SK-N-SH treated with all-trans-retinoic acid at 6 μM for 48 hours (cell line): ENCODE measurements at places on chromosomes 5 and 9.

DNA sequence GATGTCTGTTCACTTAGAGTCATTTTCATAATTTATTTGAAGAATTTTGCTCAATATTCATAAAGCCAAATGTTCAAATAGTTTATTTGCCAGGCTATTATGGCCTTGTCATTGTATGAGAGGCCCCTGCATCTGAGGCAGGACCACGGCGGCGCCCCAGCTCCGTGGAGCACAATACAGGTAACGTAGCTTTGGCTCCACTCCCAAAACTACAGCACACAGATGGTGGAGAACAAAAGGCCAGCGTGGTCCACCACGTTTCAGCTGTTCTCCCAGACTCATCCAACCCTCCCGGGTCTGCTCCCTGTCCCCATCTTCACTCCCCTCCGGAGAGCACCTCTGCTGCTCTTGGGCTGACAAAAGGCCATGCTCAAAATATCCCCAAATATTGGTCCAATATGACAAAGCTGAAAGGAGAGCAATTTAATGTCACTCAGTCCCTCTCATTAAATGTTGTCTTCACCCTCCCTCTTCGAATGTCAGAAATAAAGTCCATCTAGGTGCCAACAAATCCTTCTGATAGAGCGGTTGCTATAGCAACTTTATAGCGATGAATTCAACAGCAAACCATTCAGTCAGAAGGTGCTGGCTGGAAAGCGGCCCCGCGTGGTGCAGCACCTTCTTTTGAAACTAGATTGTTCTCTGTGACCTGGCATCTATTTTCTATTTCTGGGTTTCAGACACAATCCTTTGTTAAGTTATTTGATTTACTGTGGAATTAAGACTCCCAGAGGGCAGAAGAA lies 504.3 kb downstream of the ARHGEF28 start:
- ATAC-seq, result no peak

DNA sequence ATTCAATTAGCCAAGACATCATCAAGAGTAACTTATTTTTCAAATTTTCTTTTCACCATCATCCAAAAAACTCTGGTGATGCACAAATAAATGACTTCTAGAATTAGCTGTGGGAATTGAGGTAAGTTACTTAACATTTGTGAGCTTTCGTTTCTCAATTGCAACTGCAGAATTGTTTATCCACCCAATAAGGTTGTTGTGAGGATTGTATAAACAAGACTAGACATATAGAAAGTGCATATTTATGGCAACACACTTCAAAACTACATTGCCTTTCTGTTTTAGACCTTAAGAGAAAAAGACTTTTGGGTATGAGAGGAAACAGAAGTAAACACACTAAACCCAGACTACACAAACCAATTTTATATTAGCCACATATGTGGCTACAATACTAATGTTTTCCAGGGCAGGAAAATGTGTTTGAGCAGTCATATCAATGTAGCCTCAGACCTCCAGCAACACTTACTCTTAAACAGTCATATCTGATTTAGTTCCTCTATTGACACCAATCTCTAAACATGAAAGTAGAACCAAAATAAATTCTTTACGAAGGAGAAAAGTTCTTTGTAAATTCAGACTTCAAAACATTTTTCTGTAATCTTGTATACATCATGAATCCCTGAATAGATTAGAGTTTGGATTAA lies 488.0 kb upstream of the CYLC2 start:
- no peak for ATAC-seq

- ATAC-seq, result peak; percentile 51; the same call in 1 of the 3 replicates
These were observed 29.0 kb upstream of the CDKN2B start for GRCh38 chr9:22037954-22038690.

DNA sequence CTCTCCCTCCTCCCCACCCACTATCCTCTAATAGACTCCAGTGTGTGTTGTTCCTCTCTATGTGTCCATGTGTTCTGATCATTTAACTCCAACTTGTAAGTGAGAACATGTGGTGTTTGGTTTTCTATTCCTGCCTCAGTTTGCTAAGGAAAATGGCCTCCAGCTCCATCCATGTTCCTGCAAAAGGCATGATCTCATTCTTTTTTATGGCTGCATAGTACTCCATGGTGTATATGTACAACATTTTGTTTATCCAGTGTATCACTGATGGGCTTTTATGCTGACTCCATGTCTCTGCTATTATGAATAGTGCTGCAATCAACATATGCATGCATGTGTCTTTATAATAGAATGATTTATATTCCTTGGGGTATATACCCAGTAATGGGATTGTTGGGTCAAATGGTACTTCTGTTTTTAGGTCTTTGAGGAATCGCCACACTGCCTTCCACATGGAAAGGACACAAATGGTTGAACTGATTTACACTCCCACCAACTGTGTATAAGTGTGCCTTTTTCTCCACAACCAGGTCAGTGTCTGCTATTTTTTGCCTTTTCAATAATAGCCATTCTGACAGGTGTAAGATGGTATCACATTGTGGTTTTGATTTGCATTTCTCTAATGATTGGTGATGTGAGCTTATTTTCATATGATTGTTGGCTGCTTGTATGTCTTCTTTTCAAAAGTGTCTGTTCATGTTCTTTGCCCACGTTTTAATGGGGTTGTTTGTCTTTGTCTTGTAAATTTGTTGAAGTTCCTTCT lies 96.5 kb upstream of the DAB2 start:
- ATAC-seq, result no peak

DNA sequence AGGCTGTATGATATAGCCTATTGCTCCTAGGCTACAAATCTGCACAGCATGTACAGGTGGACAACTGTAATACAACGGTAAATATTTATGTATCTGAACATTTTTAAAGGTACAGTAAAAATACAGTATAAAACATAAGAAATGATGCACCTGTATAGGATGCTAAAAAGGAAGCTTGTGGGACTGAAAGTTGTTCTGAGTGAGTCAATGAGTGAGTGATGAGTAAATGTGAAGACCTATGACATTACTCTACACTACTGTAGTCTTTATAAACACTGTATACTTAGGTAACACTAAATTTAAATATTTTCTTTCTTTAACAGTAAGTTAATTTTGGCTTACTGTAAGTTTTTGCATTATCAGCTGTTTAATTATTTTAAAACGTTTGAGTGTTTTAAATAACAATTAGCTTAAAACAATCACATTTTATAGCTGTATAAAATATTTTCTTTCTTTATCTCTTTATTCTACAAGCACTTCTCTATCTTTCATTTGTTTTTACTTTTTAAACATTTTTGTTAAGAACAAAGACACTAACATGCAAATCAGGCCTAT lies 28.1 kb downstream of the CDH18 start:
- ATAC-seq, result no peak

DNA sequence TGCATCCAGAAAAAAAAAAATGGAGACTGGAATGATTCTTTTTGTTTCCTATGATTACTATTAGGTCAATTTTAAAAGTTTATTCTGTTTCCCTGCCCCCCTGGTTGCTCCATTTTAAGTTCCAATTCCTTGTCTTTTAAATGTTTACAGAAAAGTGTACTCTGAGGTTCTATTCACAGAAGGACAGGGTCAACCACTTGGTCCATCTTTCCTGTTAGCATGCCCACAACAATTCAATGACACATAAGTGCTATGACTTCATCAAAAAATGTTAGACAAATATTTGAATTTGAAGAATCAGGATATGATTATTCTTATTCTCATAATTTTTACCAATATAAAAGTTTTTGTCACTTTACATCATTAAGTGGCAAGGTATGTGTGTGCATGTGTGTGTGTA lies 123.7 kb downstream of the PDE4D start:
- no peak for ATAC-seq

DNA sequence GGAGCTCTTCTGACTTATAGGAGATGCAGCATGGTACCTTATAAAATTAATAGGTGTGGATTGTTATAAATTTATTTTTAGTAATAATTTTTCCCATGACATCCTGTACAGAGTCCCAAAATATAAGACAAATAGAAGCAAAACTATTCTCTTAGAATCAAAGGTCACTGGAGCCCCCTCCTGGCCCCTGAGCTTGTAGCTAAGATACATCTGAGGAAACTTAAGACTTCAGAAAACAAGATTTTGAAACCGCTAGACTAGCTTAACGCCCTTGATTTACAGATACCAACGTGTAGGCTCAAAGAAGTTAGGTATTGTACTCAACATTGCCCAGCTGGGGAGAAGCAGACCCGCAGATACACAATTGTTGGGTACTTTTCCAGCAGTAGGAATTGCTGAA lies 45.7 kb upstream of the KCNN2 start:
- ATAC-seq, result no peak

DNA sequence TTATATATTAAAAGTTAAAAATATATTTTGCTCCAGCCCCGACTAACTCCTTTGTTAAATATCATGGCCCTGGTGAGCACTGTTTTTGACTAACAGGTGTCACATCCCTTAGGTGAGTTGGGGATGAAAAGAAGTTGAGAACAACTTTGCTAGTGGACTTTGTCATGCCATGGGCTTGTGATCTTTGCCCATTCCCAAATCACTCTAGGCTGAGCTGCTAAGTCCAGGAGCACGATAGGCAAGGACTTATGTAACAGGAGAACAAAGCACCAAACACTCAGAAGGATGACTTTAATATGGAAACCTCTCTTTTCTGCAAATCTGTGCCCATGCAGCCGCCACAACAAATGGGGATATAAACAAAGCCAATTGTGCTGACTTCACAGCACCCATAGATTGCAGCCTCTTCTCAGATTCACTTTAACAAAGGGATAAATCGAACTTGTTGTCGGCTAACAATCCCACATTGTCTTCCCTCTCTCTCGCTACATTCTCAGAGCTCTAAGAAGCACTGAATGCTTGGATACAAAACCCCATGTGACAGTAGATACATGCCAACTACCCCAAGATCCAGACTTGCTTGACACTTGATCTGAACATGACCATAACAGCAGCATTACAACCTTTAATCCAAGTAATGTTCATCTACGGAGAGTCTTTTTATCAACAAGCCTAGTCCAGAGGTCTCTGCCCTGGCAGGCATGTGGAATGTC lies 86.8 kb upstream of the CD180 start:
- no peak for ATAC-seq

- ATAC-seq, result peak; percentile 56; the same call in 1 of the 3 replicates
These were observed 1096.3 kb upstream of the DMAC1 start for GRCh38 chr9:8895861-8896224.

GRCh38 chr5:113294311-113295110 lies 140.3 kb downstream of the TSSK1B start:
- ATAC-seq, result peak; percentile 94

DNA sequence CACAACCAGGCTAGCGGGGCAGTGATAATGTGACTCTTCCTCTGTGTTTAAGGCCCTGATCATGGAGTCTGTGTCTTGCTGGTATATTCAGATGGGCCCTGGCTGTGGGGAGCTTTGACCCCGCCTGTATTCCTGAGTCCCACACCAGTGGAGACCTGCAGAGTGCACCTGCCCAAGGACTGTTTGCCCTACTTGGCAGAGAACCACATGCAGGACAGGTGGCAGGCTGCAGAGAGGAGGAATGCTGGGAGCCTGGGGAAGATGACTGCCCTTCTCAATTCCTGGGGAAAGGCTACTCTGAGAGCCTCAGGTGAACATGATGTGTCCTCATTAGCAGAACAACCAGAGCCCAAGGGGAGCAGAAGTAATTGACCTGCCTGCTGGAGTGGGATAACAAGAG lies 36.2 kb downstream of the IARS1 start:
- no peak for ATAC-seq

DNA sequence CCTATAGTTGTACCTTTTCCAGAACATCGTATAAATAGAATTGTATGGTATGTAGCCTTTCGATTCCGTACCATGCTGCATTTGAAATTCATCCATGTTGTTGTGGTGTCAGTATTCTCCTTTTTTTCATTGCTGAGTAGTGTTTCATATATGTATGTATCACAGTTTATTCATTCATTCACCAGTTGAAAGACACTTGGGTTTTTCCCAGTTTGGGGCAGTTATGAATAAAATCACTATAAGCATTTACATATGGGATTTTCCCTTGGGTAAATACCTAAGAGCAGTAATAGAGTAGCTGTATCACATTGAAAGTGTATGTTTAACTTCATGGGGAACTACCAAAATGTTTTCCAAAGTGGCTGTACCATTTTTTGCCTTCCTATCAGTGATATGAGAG lies 16.1 kb upstream of the FKTN start:
- no peak for ATAC-seq

DNA sequence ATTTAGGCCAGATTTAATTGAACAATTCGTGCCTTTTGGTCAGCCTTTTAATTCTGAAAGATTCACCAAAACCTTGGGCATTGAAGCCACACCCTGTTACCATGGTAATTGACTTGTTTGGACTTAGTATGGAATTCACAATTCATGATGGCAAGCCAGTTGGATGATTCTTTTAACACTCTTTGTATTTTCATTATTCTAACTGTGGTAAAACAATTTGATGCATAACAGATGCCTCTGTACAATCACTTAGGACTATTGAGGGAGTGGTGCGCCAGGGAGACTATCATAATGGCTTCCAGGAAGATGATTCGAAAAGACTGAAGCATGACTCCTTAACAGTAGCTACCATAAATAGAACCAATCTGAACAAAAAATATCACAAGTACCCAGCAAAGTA lies 381.1 kb upstream of the ADAMTS16 start:
- ATAC-seq, result no peak

GRCh38 chr9:134870301-134870694 lies 10.3 kb upstream of the FCN2 start:
- no peak for ATAC-seq

GRCh38 chr5:142777850-142778249 lies 7.7 kb downstream of the ARHGAP26 start:
- no peak; the same call in 2 of the 3 replicates for ATAC-seq

DNA sequence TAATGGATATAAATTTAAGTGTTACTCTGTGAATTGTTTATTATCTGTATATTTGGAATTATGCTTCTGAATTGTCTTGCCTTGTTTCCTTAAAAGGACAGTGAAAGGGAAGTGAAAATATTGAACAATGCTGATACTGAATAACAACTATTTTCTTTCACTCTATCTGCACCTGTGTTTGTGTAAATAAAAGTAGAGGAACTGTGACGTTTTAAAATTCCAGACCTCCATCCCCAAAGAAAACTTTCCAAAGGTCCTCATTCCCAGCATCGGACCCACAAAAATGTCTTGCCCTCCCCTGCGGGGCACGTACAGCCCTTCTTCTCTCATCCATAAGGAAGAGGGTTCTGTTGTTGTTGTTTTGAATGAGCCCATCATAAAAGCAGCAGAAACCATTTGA lies 100.0 kb downstream of the NLN start:
- ATAC-seq, result no peak

- ATAC-seq, result no peak
These were observed 18.6 kb upstream of the SLC6A19 start for GRCh38 chr5:1182633-1183423.

GRCh38 chr9:20692554-20692953 lies 8.5 kb downstream of the FOCAD start:
- no peak for ATAC-seq

- ATAC-seq, result no peak
These were observed 6.9 kb downstream of the REEP2 start for GRCh38 chr5:138445547-138446271.

GRCh38 chr9:36488389-36488756 lies 84.3 kb upstream of the MELK start:
- no peak for ATAC-seq

DNA sequence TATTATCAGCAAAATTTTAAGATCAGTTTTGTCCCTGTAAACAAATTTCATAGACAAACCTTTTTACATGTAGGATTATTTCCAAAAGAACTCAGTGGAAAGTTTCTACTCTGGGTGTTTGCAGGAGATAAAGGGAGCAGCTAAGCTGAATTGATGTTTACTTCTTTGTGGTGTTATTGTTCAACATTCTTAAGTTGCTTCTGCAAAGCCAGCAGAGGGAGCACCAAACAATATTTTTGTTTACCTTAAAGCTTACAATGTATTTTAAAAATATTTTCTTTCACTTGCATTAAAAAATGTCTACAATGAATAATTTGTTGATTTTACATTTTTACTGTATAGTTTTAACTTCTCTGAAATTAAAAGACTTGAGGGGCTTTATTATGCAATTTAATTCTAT lies 135.4 kb downstream of the ATG10 start:
- ATAC-seq, result peak; percentile 58; the same call in 2 of the 3 replicates
